NCI-H1105 (cell line): ENCODE measurements at places on chromosomes 16 and 17.

DNA sequence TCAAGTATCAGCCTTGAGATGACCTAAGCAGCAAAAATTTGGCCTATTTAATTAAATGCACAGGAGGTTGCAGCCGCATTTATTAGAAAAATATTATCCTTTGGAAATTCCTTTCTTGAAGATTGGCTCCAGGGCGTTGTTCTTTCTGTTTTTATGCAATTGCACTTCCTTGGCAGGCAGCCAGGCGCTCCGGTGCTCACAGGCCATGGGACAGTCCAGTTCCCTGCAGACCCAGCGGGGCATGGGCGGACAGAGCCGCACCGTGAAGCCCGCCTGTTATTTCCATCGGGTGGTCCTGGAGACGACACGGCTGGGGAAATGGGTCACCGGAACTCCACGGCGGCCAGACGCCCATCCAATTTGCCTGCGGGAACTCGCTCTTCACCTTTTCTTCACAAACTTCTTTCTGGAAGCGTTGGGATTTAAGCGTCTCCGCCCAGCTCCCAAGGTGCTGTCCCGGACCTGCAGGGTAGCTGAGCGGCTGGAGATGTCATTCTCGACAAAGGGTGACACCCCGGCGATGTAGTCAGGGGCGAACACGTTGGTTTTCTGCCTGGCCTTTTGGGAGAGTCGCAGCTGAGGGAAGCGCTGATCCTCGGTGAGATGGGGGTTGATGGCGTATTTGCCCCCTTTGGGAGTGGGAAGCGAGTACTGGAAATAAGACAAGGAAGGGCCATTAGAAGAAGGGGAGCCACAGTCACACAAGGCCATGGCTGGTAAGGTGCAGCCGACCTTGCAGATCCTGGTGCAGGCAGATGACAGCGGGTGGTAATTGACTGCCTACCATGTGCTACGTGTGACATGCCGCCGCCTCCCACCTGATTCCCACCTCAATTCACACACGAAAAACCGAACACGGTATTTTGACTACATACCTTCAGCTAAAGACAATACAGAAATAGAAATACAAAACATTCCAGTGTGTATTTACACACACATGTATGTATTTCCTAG, 12.5 kb downstream of the NOB1 start:
- DNase-seq = no peak

GRCh38 chr17:2808367-2809335, 12.4 kb downstream of the RAP1GAP2 start:
- DNase-seq = no peak

- DNase-seq = no peak
These were observed 139.9 kb upstream of the IRX3 start for GRCh38 chr16:54426553-54426849.

GRCh38 chr17:29694918-29695563, 72.3 kb upstream of the CORO6 start:
- no peak for DNase-seq

DNA sequence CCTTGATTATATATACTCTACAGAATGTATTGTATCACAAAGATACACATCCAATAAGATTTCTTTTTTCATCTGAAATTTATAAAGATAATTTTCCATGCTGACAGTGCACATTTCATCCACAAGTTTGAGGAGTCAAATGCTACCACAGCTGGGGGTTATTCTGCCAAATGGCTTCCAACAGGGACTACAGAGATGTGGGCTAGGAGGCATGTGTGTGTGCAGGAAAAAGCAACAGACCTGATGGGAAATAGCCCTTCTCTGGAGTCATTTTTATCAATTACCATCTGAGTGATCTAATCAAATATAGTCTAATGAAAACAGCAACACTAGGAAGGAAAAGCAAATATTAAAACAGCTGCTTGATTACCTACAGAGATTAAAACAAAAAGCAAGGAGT, 290.5 kb downstream of the CEP112 start:
- no peak for DNase-seq

DNA sequence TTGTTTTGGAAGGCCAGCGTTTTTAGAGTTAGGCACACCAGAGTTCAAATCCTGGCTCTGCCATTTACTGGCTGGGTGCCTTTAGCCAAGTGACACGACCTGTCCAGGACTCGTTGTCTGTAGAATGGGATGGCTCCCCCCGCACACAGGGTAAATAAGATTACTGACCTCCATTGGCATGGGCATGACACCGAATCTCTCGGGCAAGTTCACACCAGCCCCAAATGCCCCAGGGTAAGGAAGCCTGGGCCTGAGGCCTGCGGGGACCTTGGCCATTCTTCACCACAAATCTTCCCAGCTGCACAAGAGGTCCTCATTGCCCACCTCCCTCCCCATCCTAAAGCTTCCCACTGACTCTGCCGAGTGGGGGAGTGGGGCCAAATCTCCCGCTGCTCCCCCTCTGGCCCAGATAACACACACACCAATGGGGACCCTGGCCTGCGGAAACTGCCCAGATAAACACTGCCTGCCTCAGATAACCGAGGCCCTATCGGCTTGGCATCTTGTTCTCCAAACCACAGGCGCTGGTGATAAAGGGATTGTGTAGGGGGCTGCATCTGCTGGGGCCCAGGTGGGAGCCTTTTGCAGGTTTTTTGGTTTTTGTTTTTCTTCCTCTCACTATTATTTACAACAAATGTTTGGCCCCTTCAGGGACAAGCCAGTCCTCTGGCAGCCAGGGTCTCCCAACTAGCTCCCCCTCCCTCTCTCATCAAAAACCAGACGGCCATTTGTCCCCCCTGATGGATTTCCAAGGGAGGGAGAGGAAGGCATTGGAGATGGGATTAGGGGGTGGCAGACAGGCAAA, 75.0 kb upstream of the LHX1 start:
- no peak for DNase-seq

GRCh38 chr17:78523934-78524655, 53.1 kb downstream of the DNAH17 start:
- DNase-seq = no peak

DNA sequence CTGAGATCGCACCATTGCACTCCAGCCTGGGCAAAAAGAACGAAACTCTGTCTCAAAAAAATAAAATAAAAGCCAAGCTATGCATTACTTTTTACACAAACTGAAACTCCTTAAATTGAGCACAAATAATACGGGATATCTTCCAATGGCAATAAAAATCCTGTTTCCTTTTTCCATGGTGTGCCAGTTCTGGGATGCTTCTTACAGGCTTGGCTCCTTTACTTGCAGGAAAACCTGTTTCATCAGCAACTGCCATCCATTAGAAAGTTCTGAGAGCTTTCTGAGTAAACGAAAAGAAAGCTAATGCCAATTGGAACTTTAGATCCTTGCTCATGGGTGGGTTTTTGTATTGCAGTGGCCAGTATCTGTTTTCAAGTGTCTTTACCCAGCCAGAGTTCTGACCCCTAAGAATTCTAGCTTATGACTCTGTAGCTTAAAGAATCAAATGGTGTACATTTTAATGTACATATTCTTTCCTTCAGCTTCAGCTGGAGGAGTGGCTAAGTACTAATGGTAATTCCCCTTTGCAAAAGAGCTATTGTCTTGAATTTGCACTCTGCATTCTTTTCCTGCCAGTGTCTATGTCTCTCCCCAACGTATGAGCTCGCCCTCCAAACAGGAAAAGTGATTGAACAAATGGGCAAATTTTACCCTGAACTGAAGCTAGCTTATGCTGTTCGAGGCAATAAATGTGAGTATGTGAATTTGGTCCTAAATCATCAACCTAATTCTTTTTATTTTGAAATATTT, 21.5 kb upstream of the DDX19A start:
- no peak for DNase-seq
